ENCODE measurements at places on chromosomes 4 and X.

DNA sequence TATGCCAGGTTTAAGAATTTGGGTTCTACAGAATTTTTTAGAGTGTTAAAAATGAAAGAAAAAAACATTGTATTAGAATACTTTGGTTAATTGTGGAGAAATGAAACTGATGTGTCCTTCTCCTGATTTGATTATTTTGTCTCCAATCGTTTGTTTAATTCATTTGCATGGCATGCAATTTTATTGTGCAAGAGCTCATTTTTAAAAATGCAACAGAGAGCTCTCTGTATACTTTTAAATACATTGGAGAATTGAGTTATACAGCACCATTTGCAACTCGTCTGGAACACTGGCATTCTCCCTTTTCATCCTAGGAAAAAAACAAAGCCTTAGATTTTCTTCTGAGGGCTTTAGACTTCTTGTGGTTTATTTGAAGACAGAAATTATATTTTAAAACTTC, 689 bp downstream of the EXOC1L start:
- DNase-seq: no peak

- DNase-seq: no peak
Measured at GRCh38 chr4:164012396-164013027, 518.0 kb downstream of the TMA16 start.

DNA sequence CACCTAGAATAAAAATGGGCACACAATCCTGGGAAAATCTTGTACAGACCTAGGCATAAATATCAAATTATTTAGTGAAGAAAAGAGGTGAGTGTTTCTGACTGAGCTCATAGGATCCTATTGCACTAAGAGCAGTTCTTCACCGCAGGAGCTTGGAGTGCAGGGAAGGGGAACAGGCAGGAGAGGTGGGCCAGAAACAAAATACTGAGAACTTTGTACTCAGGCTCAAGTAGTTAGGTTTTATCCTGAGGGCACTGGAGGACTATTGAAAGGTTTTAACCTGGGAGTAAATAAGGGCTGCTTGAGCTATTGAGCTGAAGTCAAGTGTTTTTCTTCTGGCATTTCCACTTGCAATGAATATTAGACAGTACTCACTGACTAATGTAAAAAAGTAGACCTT, 12.2 kb downstream of the EPHA5 start:
- no peak for DNase-seq

- DNase-seq: no peak
Measured at GRCh38 chrX:109352066-109352588, 129.8 kb downstream of the GUCY2F start.

GRCh38 chr4:185722029-185722316, 90.0 kb downstream of the SORBS2 start:
- DNase-seq: no peak

DNA sequence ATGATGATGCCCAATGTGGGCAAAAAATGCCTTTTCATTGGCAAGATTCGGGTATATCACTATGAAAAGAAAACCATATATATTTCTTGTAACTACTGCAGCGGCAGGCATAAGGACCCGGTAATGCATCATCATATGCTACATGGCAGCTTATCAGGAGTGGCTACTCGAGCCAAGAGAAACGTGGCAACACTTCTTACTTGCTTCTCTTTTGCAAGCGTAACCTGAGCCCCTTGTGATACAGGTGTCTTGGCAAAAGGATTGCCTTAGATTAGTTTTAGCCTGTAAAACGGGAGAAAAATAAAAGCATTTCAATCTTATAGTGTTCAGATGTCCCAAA, 280.3 kb downstream of the SPRY1 start:
- DNase-seq: no peak

DNA sequence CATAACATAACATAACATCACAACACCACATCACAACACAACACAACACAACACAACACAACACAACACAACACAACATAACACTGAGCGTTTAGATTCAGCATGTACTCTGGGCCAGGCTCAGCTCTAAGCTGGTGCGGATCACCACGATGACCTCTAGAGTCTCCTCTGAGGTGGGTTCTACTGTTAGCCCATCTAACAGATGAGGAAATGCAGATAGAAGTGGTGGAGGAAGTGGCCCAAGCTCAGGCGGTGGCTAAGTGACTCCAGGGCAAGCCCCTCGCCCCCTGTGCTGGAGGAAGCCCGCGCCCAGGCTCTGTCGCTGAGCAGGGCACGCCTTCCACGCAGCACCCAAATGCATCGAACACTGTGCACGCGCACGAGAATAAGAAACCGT, 45.3 kb upstream of the CDKN2AIP start:
- no peak for DNase-seq

DNA sequence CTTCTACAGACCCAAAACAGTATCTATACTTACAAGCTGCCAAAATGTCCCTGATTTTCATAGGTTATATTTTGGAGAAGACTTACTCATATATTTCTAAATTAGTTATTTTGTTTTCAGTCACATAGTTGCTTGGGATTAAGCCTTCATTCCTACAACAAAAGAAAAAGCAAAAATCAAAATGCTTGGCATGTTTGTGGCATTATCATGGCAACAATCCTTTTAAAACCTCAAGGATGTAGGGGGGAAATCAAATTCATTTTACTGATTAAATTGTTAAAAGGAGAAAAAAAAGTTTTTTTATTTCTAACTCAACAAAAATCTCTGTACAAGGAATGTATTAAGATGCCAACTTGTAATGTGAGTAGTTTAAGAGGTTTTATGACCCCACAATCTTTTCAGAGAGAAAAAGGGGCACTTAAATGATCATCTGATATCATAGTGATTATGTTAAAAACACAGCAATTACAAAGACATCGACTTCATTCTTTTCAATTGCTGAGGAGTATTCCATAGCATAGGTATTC, 23.5 kb downstream of the TXK start:
- no peak for DNase-seq

GRCh38 chrX:125203737-125204578, 115.7 kb upstream of the TEX13C start:
- DNase-seq: no peak

DNA sequence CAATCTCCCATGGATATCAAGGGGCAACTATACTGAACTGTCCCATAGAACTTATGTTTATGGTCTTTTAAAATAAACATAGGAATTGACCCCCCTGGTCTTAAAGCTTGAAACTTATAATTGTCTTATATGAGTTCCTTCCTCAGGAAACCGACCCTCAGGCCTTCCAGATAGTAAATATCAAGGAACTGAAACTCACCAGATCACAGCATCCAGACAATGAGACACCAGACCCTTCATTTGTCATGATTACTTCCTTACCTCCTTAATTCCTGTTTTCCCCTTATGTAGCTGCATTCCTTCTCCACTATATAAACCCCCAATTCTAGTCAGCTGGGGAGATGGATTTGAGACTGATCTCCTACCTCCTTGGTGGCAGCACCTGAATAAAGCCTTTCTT, 94.8 kb upstream of the GRPR start:
- no peak for DNase-seq

- DNase-seq: no peak
Measured at GRCh38 chrX:74179990-74180389, 124.0 kb upstream of the ZCCHC13 start.

GRCh38 chr4:55791666-55792065, 27.9 kb upstream of the EXOC1L start:
- no peak for DNase-seq

DNA sequence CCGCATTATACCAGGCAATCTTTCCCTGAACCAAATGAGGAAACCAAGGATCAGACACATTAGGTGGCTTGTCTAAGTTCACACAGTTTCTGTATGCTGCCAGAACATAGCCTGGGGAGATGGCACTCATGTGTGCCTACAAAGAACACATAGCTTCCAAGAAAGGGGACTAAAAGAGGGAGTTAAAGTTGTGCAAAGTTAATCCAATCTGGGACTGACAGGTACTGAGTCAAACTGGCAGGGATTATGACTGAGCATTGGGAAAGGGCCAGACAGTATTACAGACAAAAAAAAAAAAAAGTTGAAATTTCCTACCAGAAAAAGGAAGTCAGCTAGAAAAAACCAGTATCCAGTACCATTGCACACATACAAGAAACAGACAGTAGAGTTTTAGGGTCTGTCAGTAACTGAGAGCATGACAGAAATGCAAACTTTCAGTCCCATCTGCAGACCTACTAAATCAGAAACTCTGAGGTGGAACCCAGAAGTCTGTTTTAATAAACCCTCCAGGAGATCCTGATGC, 37.2 kb downstream of the ADAMTS3 start:
- no peak for DNase-seq

DNA sequence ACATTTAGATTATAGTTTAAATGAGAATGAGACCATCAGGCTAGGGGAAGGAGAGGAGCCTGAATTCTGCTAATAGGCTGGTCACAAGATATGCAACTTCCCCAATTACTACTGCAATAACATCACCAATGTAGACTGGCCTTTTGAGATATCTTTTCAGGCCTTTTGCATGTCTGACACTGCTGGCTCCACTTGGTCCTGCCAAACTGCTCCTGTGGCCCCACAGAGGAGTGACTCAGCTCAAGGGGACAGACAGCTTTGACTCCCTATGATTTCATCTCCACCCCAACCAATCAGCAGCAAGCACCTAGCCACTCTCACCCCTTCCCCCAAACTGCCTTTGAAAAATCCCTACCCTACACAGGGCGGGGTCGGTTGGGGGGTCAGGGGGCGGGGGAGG, 22.8 kb downstream of the GPRIN3 start:
- DNase-seq: no peak

- no peak for DNase-seq
Measured at GRCh38 chr4:11542952-11543351, 114.3 kb upstream of the HS3ST1 start.

- no peak for DNase-seq
Measured at GRCh38 chr4:150231107-150231770, 153.0 kb downstream of the DCLK2 start.

GRCh38 chrX:65705439-65705838, 38.0 kb downstream of the MSN start:
- no peak for DNase-seq

- DNase-seq: no peak
Measured at GRCh38 chr4:3069661-3070199, 4.6 kb downstream of the HTT-AS start.

DNA sequence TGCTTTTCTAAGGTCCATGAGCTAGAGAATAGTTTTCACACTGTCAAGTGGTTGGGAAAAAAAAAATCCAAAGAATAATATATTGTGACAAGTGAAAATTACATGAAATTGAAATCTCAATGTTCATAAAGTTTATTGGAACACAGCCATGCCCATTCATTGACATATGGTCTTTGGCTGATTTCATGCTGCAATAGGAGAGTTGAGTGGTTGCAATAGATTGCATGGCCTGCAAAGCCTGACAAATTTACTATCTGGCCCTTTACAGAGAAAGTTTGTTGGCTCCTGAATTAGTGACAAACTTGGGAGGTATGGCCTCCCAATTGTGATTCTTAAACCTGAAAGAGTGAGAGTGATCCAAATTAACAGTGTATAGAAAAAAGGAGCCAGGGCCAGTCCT, 115.5 kb upstream of the FAM9C start:
- no peak for DNase-seq

DNA sequence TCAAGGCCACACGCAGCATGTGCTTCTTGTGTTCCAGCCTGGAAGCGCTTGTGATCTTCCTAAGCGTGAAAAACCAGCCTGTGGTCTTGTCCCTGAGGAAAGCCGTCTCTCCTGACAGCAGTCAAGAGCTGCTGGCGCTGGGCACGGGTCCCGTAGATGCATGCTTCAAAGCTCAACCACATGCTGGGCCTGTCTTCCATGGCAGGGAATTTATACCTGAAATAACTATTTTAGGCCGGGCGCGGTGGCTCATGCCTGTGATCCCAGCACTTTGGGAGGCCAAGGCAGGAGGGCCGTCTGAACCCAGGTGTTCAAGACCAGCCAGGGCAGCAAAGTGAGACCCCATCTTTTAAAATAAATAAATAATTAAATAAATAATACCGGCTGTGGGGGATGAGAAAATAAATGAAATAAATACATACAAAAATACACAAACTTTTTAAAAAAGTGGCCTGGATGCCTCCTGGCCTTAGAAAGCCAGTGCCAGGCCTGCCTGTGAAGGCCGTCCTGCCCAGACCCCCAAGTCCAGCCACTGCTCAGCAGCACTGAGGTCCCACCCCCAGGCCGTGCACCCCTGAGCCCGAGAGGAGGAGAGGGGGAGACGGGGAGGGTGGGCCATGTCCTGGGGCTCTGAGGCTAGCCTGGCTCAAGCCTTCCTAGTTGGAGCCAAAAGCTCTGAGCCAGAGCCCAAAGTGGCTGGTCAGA, 10.4 kb downstream of the LRPAP1 start:
- DNase-seq: no peak

GRCh38 chr4:6912441-6912840, 2.8 kb downstream of the TBC1D14 start:
- DNase-seq: no peak

GRCh38 chr4:2288051-2288541, 26.2 kb upstream of the MXD4 start:
- no peak for DNase-seq

- no peak for DNase-seq
Measured at GRCh38 chrX:8913655-8914409, 112.6 kb upstream of the FAM9A start.

- DNase-seq: no peak
Measured at GRCh38 chr4:156969911-156970310, 1.7 kb downstream of the PDGFC start.

- no peak for DNase-seq
Measured at GRCh38 chr4:57369446-57369845, 259.3 kb upstream of the IGFBP7 start.

DNA sequence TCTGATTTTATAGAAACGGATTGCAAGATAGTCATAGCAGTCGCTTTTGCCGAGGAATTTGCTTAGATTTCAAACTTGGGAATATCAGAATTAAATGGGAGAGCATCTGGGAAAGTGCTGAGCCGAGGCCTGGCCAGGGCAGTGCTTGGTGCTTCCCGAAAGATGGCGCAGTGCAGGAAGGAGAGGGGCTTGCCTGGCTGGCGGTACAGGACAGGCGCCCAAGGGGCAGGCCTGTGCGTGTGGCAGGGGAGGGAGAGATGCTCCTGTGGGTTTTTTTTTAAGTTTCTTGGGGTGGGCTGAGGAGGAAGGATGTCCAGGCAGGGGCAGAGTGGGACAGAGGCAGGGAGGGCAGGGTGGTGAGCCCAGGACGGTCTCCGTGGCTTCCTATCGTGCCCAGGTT, 241.1 kb downstream of the AFAP1 start:
- no peak for DNase-seq

- no peak for DNase-seq
Measured at GRCh38 chr4:113618205-113618604, 143.3 kb downstream of the CAMK2D start.

DNA sequence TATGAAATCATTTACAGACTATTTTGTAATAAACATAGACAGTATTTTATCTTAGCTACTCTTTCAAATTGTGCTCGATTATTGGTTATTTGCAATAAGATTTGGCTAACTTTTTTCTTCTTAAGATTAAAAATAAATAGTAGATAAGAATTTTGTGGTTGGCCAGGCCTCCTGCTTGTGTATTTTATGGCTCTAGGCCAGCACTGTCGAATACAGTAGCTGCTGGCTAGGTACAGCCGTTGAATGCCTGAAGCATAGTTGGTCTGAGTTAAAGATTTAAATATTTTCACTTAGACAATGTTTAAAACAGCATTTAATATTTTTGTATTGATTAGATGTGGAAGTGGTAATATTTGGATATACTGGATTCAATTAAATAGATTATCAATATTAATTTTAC, 481.0 kb downstream of the SPRY1 start:
- DNase-seq: no peak

- DNase-seq: no peak
Measured at GRCh38 chrX:724256-724655, 93.7 kb downstream of the SHOX start.

All from activated CD8-positive, alpha-beta memory T cell treated with anti-CD3 and anti-CD28 coated beads for 1 hour (primary cell).